ENCODE measurements at places on chromosomes 6 and 20.

- no peak for DNase-seq
Observed at GRCh38 chr6:156992020-156992804, 215.0 kb downstream of the ARID1B start.

DNA sequence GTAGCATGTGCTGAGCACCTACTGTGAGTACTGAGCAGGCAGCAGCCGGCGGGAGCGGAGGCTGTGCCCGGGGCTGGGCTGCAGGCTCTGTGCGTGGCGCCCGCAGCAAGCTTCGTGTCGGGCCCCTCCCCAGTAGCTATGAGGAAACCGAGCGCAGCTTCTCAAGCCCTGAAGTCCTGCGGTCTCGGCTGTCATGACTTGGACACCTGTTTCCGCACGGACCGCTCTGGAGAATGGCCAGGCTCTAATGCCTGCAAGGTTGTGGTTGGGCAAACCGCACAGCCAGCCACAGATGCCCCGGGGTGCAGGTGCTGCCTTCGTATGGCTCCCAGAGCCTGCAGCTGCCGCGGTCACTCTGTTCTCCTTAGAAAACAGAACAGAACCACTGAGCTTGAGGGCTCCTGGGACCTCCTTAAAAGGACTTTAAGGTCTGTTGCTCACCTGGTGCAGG, 33.7 kb downstream of the PYGB start:
- no peak for DNase-seq

DNA sequence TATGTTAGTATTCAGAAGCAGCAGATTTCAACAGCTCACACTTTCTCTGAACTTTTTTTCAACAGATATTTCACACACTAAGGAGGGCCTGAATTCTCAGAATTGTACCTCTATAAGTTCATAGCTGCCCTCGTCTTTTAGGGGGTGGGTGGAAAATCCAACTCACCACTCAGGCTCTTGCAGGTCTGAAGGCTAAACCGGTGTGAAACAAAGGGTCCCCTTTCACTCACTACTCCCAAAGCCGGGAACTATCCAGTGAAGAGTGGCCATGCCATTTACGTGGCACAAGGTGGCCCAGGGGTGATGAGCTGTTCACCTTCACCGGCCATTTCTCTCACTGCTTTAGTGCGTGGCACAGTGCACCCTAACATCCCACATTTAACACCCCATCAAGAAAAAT, 24.2 kb downstream of the TBC1D7 start:
- DNase-seq = no peak

GRCh38 chr20:49845060-49845459, 32.4 kb downstream of the SLC9A8 start:
- no peak for DNase-seq

DNA sequence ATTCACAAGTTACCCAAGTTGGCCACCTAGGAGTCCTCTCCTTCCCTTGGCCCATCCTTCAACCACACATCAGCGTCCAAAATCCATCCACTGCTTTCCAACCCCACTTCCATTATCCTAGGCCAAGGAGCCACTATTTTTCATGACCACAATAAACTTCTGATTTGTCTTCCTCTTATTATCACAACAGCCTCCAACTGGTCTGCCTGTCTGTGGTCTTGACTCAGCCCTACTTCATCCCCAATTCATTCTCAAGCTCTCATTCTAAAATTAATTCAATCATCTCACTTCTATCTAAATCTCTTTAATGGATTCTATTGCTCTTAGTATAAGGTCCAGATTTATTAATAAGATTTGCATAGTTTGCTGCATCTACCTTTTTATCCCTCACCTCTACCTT, 189.0 kb upstream of the PRDM1 start:
- DNase-seq = no peak

DNA sequence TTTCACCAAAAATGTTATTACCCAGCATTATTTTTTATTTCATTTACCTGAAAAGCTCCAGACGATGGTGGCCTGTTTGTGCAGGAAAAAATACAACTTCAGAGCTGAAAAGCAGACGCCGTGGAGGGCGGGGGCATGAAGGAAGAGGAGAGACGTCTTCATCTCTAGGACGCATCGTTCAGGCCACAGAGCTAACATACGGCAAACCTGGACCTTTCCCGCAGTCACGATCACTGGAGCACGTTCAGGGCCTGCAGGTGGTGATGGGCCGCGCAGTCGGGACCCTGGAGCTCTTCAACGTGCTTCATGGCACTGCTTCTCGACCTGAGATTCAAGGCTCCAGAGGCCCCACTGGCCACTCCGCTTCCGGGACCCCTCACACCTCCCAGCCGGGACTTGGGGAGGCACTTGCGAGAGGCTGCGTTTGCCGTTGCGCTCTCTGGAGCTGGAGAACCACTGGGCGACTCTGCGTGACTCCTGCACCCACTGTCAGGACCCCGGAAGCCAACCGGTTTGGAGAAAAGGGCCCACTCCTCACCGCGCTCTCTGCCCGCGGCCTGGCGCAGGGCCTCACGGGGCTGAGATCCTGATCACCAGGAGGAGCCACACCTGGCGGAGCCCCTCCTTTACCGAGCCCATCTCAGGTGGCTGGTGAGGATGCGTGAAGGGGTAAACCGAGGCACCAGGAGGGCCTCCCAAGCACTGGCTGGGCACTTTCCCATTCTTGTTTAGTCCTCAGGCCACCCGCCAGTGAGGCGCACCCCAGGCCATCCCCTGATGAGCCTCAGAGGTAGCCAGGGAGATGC, 164.4 kb upstream of the AFDN start:
- DNase-seq = no peak

DNA sequence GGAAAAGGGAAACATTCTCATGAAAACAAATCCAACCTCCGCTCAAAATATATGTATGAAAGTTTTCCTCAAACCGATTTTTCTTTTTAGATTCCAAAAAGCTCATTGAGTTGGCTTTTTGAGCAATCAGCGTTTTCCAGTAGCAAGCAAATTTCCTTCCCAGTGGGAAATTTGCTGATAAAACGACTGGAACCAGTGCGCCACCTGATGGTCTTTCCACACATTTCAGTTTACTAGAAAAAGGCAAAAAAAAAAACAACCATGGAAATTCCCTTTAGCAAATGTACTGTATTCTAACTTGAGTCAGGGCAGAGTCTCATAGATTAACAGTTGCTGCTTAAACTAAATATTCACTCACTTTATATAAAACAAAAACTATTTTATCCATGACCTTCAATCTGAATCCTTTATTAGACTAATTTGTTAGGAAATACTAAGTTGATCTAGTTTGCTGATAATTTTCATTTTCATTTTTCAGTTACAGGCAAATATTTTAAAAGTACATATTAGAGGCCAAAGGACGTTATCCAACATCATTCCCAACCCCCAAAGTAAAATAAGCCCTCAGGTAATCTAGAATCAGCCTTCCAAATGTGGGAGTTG, 271.5 kb downstream of the FOXA2 start:
- no peak for DNase-seq

- no peak for DNase-seq
Observed at GRCh38 chr6:142356201-142356883, 54.5 kb downstream of the ADGRG6 start.

DNA sequence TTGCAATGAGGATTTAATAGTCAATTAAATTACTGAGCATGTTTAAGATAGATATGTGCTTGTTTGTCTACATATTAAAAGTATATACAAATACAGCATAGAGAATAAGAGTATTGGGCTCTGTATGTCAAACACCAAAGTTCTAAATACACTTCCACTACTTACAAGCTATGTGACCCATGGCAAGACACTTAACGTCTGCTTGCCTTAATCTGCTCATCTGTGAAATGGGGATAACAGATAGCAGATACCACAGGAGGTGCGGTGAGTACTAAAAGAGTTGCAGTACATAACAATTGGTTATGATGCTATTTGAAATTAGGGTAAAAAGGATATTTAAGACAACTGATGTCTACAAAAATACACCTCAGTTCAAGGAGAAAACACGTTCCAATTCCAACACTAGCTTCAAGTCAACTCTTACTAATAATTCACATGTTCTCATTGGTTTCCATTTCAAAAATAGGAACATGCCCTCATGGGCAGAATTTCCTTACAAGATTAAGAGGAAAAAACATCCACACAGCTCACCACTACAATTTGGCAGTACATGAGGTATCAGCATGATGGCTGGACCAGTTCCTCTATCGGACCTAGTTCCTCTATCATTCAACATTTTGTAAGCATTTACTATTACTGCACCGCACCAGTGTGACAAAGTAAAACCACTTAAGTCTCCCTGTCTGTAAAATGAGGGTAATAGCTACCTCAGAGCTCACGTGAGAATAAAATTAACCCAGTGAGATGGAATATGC, 101.1 kb downstream of the SMLR1 start:
- DNase-seq = no peak

GRCh38 chr20:51980277-51980676, 178.0 kb upstream of the SALL4 start:
- no peak for DNase-seq

GRCh38 chr20:9165261-9165660, 96.4 kb downstream of the PLCB4 start:
- no peak for DNase-seq

GRCh38 chr20:6630514-6630913, 137.0 kb upstream of the BMP2 start:
- no peak for DNase-seq

GRCh38 chr6:33815854-33816253, 12.1 kb upstream of the MLN start:
- no peak for DNase-seq

GRCh38 chr20:10521068-10521831, 86.1 kb downstream of the SLX4IP start:
- DNase-seq = no peak

DNA sequence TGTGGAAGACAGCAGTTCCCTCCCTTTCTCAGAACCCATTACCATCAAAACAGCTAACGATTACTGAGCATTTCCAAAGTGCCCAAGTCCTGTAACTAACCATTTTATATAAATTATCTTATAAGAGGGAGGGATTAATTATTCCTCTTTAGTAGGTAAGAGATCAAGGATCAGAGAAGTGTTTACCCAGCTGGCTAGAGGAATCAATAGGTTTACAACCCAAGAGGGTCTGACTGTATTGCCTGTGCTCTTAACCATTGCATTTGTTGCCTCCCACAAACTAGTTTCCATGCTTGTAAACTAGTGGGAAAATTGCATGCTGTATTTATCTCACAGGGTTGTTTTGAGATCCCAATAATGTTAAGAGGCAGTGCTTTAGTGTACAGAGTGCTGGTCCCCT, 3.7 kb upstream of the DBNDD2 start:
- DNase-seq = no peak

DNA sequence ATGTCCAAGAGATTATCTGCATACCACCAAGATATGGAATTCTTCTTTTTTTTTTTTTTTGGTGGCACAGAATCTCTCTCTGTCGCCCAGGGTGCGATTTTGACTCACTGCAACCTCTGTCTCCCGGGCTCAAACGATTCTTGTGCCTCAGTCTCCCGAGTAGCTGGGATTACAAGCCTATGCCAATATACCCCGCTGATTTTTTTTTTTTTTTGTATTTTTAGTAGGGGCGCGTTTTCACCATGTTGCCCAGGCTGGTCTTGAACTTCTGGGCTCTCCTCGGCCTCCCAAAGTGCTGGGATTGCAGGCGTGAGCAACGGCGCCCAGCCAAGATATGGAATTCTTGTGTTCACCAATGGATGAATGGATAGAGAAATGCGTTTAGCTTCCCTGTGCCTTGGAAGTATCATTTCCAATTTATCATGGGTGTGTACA, 31.0 kb downstream of the POM121L2 start:
- no peak for DNase-seq

DNA sequence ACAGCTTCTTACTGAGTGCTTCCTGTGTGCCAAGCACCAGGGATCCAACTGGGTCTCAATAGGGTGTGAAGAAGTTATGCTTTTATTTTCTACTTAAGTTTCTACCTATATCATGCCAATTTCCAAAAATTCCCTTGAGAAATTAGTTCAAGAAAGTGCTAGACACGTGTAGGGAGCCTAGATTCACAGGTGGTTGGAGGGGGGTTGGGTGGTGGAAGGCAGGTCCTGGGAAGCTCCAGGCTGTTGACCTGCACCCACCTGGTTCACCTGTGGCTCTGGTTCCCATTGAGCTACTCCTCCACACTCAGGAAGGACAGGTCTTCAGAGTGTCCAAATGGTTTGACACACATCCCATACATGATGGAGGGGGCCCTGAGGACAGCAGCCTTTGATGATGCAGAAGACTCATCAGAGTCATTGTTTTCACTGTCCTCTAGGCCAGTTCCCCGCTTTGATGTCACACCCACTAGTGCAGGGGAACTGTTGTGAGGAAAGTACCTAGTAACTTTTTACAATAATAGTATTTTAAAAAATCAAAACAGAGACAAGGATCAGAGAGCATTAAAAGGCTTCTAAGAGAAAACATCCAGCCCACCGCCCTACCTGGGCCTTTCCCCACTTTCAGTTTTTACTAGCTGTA, 39.8 kb upstream of the MYL9 start:
- DNase-seq = no peak

- DNase-seq = no peak
Observed at GRCh38 chr6:141313986-141314385, 818.7 kb upstream of the GJE1 start.

GRCh38 chr6:34360556-34360955, 31.9 kb downstream of the NUDT3 start:
- DNase-seq = no peak

- no peak for DNase-seq
Observed at GRCh38 chr20:56579301-56579710, 46.3 kb downstream of the FAM209B start.

DNA sequence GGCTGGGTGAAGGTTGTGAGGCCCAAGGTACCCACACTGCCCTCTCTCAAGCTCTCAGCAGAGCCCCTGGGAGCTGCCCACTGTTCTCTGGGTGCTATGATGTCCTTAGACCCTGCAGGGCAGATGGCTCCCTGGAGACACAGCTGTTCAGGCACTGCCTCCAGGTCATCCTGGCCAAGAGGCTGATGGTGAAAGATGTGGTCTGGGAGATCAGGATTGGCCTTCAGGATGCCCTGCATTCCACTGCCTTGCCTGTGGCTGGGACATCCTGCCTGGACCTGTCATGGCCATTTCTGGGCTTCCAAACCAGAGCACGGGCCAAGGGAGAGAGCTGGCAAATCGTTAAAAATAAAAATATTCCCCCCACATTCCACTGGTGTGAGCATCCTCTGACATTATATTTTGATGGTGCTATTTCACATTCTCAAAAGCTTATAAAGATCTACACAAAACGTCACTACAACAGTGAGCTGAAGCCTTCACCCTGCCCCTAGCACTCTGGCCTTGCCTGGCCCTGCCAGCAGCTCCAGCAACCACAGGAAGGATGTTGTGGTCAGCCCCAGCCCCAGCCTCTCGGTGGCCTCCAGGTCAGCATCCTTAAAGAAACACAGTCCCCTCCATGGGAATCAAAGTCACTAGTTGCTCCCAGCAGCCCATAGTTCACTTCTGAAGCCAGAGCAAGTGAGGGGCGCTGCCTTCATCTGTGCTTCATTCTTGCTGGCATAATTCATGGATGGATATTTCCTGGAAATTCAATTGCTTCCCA, 13.5 kb upstream of the KCNK16 start:
- DNase-seq = no peak
